Activated effector memory CD4-positive, alpha-beta T cell treated with Interleukin-2 at 50 U/mL for 16 hours (primary cell): ENCODE measurements at places on chromosomes 4 and X.

GRCh38 chr4:117814277-117815246 lies 219.7 kb upstream of the NDST3 start:
- DNase-seq: no peak

DNA sequence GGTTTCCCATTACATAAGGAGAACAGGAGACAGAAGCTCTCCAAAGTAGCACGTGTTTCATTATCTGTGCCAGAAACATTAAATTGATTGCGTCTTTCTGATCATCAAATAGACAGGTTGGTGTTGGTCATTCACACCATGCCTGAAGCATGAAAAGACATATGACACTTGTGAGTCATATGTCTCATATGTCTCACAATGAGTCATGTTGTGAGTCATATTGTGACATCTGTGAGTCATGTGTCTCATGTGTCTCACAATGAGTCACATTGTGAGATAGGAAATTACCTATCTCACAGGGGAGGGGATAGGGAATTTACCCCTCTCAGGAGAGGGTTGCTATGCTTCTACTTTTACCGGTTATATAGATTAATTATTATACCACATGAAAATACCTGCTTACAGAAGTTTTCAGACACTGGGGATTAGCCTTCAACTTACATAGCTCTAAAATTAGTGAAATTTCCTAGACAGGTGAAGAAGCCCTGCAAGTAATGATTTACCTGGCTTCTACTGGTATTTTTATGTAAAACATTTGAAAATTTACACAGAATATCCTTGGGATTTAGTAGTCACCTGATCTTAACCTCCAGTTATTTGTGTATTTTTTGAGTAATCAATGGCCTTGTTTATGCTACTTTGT lies 80.8 kb downstream of the NPFFR2 start:
- no peak for DNase-seq

- no peak for DNase-seq
Measured at GRCh38 chr4:24770032-24770584, 25.3 kb upstream of the SOD3 start.

GRCh38 chr4:165506849-165507248 lies 128.0 kb downstream of the CPE start:
- DNase-seq: no peak

- no peak for DNase-seq
Measured at GRCh38 chr4:5021546-5021945, 2.3 kb upstream of the CYTL1 start.

DNA sequence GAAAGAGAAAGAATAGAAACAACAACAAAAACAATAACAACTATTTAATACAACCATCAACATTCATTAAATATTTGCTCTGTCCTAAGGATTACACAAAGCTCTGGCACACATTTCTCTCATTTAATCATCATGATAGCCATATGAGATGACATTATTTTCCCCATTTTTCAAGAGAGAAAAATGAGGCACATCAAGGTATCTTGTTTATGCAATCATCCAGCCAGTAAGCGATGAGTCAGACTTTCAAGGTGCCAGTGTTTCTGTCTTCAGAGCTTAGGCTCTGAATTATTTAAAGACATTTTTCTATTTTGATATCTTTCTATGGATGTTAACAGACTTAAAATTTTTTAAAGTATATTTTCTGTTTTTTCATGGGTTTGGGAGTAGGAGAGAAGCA lies 541.8 kb upstream of the SMIM31 start:
- DNase-seq: no peak

GRCh38 chr4:137635601-137636000 lies 103.3 kb upstream of the PCDH18 start:
- no peak for DNase-seq

- DNase-seq: peak; percentile 44
Measured at GRCh38 chr4:108166441-108167315, 2.1 kb downstream of the LEF1 start.

DNA sequence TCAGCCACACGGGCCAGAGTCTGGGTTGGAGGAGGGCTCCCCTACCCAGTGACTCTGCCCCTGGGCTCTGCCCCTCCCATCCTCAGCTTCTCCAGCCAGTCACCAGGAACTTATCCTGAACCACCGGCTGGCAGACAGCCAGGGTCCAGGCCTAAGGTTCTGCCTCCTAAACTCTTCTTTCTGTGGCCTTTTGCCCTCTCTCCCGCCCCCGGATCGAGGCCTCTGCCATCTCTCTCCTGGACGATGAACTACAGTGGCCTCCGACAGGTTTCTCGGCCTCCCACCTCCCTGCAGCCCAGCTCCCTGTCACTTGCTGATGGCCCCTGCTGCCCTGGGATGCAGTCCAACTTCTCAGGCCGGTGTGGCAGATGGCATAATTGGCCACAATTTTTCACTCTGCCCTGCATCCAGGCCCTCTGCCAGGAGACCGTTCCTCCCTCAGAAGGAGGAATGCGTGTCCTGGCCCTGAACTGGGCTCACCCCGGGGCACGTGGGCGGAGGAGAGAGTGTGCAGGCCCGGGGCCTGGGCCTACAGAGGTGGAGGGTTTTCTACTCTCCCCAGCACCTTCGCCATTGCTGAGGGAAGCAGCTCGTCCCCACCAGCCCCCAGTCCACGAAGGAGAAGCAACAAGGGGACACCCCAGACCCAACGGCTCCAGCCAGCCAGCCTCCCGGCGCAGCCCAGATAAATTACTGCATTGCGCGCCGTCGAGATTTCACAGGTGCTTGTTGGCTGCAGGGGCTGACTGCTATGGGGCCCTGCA lies 81.9 kb upstream of the LRPAP1 start:
- DNase-seq: no peak

DNA sequence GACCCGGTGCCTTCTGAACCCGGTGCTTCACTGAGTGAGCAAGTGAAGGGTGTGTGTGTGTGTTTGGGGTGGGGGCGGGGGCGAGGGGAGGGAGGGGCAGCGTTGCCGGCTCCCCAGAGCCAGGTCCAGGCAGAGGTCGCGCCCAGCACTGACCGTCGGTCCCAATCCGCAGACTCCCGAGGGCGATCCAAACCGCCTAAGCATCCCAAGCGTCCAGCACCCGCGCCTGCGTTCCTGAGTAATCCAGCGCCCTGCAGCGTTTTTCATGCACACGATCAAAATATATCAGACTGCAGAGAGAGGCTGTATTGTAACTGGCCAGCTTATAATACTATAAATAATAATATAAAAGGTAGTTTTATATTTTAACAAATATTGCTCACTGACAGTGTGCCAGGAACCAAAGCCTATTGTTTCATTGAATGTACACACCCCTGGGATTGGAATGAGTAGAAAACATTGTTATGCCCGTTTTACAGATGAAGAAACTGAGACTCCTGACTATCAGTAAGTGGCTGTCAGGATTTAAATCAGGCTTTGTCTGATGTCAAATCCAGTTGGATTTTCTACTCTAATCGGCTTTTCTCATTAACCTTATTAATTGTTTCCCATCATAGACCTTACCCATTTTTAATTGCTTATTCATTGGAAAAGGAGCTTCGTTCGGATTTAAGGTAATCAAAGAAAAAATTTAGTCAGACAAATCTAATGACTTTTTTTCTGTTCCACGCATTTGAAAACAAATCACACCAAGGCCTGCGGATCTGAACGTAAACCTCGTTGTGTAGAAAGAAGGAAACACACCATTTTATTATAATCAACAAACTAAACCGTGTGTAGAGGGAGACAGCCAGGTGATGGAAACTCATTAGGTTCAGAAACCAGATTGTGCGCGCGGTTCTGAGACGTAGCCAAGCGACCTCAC lies 4.0 kb upstream of the NKX3-2 start:
- DNase-seq: no peak

GRCh38 chr4:113945906-113946305 lies 33.5 kb downstream of the ARSJ start:
- no peak for DNase-seq

GRCh38 chr4:140112576-140112975 lies 41.4 kb downstream of the MAML3 start:
- no peak for DNase-seq

- DNase-seq: no peak
Measured at GRCh38 chr4:183180096-183180495, 81.0 kb downstream of the WWC2 start.

- no peak for DNase-seq
Measured at GRCh38 chr4:125316401-125316790, 1.6 kb downstream of the FAT4 start.

DNA sequence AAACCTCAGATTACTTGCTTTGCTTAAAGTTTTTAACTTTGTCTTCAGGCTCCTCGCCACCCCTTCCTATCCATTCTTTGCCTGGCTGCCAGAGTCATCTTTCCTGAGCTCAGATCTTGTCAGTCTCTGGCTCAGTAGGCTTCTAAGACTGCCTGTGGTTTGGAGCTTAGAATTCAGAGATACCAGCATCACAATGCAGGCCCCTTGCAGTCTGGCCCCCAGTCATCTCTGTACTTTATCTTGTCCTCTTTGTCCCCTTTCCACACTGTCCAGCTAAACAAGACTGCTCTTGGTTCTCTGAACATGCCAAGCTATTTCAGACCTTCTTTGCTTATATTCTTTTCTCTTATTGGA lies 3.0 kb downstream of the KIAA0232 start:
- DNase-seq: no peak

DNA sequence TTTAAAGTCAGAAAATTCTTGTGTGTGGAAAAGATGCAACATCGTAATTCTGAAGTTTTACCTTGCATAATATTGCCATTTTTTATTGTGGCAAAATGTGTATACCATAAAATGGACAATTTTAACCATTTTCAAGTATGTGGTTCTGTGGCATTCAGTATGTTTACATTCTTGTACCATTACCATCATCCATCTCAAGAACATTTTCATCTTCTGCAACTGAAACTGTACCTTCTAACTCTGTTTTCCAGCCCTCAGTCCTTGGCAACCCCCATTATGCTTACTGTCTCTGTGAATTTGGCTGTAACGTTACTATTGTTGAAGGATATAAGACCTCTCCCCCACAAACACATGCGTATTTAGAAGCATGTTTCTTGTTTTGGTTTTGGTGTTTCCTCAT lies 123.2 kb downstream of the BMPR1B start:
- no peak for DNase-seq

GRCh38 chrX:134749706-134750445 lies 91.6 kb upstream of the PLAC1 start:
- no peak for DNase-seq

- no peak for DNase-seq
Measured at GRCh38 chr4:6493658-6494304, 21.4 kb upstream of the PPP2R2C start.

- no peak for DNase-seq
Measured at GRCh38 chrX:100748108-100748507, 16.2 kb upstream of the SYTL4 start.

DNA sequence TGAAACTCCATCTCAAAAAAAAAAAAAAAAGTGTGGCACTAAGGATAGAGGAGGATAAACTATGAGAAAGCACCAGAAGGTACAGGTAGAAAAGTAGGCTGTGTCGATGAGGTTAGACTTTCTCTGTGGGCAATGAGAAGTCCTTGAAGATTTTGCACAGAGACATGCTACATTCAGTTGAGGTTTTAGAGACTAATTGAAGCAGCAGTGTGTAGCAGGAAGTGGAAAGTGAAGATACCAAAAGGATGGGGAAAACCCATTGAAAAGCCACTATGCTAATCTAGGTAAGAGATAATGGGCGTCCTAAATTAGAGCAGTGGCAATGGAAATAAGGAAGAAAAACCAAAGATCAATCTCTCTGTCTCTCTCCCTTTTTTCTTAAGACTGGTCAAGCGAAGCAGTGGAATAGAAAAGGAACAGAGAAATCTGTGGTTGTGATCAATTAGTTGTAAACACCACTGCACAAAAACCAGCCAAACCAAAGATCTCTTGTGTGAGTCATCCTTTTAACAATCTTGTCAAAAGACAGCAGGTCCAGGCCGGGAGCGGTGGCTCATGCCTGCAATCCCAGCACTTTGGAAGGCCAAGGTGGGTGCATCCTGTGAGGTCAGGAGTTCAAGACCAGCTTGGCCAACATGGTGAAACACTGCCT lies 3.5 kb downstream of the SPINK2 start:
- DNase-seq: no peak

GRCh38 chrX:13085526-13085925 lies 41.1 kb upstream of the FAM9C start:
- no peak for DNase-seq

GRCh38 chrX:105210258-105210657 lies 10.2 kb downstream of the TEX13A start:
- no peak for DNase-seq

GRCh38 chr4:83212041-83212851 lies 72.4 kb downstream of the COQ2 start:
- DNase-seq: peak; percentile 44

DNA sequence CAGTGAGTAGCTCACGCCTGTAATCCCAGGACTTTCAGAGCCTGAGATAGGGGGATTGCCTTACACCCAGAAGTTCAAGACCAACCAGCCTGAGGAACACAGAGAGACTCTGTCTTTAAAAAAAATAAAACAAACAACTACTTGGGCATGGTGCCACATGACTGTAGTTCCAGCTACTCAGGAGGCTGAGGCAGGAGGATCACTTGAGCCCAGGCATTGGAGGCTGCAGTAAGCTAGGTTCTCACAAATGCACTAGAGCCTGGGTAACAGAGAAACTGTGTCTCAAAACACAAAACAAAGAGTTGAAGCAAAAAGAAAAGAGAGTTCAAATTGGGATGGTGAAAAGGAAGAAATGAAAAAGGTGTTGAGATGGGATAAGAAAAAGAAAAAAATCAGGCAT lies 10.8 kb downstream of the CAMK2D start:
- no peak for DNase-seq

DNA sequence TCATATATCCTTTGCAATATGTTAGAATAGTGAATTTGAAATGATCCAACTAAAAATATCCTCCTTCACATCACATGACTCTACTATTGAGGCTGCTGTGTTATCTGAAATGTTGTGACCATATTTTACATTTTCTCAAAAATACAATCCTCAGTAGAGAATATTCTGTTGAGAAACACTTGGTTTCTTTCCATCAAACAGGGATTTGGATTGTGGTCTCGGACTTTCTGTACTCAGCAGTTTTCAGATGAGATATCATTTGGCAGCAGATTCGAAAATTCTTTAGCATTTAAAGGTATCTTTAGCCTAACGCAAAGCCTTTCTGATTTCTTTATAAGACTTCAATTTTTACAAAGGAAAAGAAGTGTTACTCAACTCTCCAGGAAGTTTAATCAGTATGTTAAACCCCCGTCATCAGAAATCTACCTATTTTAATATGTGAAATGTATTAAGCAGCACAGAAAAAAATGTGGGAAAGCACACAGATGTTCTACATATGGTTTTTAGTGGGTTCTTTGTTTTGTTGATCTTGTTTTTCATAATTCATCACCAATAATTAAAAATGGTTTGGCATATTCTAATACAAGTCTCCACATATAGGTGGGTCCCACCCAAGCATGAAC lies 55.4 kb upstream of the ANXA3 start:
- no peak for DNase-seq

GRCh38 chr4:175469514-175469913 lies 342.6 kb downstream of the GPM6A start:
- DNase-seq: no peak
